ENCODE measurements at places on chromosomes 16 and 17. TPM values are rescaled to one million over a fixed set of nuclear protein-coding genes. Genes with fewer than 3 reads are reported as not detected.

The C1QL1 gene
- 15.2 TPM for total RNA-seq

The G6PC1 gene
- not detected for total RNA-seq

The FAM171A2 gene
- 0.72 TPM for total RNA-seq

The WNT3 gene
- 0.92 TPM for total RNA-seq

The CFAP119 gene
- total RNA-seq: 1.1 TPM

The QPRT gene
- 26.0 TPM for total RNA-seq

The PLCG2 gene
- total RNA-seq: 5.2 TPM

The ANKRD40CL gene
- total RNA-seq: not detected

The ATXN1L gene
- 14.4 TPM for total RNA-seq

The CDH8 gene
- total RNA-seq: not detected

The FA2H gene
- 0.50 TPM for total RNA-seq

The AGRP gene
- total RNA-seq: not detected

GRCh38 chr16:74046524-74046923, 250.1 kb upstream of the PSMD7 start:
- DNase-seq: no peak

- DNase-seq: no peak
Measured at GRCh38 chr17:82449131-82449882, 1.2 kb downstream of the CYBC1 start.

DNA sequence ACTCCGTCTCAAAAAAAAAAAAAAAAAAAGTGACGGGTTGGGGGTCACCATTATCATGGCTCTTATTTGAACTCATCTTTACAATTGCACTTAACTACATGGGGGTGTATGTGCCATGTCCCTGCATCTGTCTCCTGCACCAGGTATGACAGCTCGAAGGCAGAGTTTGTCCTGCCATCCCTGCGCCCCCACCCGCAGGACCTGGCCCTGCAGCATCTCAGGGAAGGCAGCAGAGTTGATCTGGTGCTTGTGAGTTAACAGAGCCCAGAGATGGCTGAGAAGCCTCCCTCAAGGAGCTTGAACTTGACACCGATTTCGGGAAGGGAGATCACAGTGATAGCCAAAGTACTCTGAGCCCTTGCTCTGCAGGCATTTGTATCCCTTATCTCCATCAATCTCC, 44.8 kb downstream of the C16orf82 start:
- no peak for DNase-seq

DNA sequence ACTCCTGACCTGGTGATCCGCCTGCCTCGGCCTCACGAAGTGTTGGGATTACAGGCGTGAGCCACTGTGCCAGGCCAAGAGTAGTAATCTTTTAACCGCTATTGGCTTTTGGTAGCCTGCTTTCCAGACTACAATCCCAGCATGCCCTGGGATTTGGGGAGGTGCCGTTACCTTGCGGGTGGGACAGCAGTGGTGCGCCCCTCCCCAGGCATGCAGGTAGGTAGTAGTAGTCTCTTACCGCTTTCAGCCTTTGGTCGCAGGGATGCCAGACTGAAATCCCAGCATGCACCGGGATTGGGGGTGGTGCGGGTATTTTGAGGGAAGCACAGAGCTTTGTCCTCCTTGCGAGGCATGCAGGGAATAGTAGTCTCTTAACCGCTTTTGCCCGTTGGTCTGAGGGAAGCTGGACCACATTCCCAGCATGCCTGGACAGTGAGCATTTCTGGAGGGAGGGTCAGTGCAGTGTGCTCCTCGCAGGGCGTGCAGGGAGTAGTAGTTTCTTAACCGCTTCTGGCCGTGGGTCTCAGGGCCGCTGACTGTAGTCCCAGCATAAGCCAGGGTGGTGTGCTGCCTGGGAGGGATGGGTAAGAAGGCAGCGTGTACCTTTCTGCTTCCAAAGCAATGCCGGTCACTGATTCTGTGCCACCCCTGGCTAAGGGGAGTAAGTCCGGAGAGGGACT, 1686.8 kb downstream of the TP53TG3F start:
- DNase-seq: no peak

GRCh38 chr16:56779906-56780305, 50.0 kb downstream of the NUP93 start:
- DNase-seq: no peak

DNA sequence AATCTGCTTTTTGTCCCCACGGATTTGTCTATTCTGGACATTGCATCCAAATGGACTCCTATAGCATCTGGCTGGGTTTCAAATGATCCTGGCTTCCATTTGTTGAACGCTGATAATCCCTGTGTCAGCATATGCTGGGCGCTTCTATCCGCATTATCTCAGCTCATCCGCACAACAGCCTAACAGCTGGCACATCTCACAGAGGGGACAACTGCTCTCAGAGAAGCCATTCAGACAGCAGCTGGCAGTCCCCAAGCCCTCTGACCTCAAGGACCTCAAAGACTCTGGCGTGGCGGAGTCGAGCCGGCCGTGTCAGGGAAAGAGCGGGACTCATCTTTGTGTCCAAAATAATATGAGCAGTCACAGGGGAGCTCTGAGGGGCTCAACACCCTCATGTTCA, 82.3 kb downstream of the NT5M start:
- DNase-seq: no peak

GRCh38 chr16:67666559-67667452, at the start of the genes C16orf86 and ENKD1:
C16orf86 (plus strand) TSS chr16:67666814; CDS start chr16:67666971, 157 bp downstream.
ENKD1 (minus strand) TSS chr16:67666750; CDS start chr16:67666442, 308 bp downstream.
- DNase-seq: peak; percentile 92

DNA sequence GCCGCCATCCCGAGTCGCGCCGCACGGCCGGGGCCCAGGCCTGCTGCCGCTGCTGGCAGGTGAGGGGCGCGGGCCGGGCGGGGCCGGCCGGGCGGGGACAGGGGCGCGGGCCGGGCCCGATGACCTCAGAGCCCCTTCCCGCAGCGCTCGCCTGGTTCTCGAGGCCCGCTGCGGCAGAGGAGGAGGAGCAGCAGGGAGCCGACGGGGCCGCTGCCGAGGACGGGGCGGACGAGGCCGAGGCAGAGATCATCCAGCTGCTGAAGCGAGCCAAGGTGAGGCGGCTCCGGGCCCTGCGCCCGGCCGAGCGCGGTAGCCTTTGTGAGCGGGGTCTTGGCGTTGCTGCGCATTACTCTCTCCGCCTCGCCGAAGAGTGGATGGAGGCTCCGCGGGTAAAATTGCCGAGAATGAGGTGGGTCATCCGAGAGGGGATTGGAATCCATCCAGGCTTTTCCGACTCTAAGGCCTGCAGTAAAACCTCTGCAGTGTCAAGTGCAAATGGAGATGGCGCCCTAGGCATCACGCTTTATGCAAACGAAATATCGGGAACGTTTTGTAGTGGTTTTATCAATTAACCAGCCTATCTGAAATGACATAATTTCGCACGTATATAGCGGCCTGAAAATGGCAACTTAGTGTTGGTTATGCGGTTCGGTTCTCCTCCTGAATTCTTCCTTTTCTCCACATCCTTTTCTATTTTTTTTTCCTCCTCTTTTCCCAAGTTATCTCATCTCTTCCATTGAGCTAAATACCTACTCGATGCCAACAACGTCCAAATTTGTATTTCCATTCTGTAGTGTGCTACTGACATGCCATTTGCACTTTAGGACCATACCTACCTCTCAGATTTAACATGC, 577 bp downstream of the TTC19 start:
- DNase-seq: no peak

DNA sequence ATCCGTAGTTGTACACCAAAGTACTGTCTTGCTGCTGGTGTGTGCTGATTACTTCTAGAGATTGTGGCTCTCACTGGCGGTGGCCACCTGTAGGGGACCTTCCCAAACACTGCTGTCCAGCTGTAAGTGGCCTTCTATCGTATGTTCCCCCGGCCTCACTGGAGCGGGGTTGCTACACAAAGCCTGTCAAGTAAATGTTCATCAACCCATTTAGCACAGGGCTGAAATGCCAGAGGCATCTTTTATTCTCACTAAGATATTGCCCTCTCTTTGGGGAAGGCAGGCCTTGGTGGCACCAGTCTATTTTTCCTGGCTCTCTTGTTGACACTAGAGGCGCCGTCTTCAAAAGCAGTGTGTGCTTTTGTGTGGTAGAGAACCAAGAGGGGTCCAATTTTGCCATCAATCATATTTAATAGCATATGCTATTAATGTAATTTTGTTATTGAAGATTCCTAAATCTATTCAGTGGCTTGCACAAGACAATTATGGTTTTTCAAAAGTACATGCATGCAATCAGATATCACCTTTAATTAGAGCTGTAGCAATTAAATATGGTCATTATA, 514.4 kb upstream of the SALL1 start:
- DNase-seq: no peak

DNA sequence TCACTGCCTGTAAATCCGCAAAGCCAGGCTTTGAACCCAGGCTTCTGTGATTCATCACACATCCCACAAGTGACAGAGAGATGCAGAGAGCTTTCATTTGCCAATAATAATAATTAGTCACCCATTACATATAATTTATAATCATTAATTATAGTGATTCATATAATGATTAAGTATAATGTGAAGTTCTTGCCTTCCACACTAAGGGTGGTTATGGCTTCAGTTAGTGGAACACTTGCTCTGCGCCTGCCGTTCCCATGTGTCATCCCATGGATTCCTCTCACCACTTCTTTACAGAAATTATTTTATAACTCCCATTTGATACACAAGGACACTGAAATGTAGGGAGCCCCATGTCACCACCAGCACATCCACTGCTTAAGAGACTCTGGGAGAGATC, 39.8 kb upstream of the XYLT1 start:
- no peak for DNase-seq

DNA sequence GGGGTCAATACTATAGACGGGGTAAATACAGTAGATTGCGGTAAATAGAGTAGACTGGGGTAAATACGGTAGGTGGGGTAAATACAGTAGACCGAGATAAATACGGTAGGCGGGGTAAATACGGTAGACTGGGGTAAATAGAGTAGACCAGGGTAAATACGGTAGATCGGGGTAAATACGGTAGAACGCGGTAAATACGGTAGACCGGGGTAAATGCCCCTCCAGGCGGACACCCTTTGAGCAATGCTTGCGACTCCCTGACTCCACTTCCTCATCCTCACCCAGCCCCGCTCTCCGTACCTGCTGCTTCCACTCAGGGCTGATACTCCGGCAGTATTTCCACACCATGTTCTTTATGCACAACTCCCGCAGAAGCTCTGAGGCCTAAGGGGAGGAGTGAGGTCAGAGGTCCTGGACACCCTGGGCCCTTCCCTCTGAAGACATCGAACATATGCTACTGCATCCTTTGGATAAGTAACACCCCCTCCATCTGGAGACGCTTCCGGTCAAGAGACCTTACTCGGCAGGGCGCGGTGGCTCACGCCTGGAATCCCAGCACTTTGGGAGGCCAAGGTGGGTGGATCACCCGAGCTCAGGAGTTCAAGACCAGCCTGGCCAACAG, 13.3 kb upstream of the CRK start:
- no peak for DNase-seq

DNA sequence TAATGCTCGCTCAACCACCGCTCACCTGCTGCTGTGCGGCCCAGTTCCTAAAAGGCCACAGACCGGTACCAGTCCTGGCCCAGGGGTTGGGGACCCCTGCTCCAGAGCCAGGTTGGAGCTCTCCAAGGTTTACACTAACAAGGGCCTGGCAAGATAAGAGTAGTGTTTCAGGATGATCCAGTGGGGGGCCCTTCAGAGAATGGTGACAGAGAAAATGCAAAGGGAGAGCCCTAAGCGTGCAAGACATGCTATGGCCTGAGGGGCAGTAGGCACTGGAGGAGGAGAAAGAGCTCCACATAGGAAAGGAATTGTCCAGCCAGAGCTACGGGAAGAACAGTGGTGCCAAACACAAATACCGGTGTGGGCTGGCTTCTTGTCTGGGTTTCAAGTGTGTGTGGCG, 233.4 kb downstream of the STX8 start:
- DNase-seq: no peak

- peak; percentile 80 for DNase-seq
Measured at GRCh38 chr17:4598776-4599504, 14.6 kb downstream of the SMTNL2 start.

GRCh38 chr17:65637786-65638185, 76.3 kb upstream of the AXIN2 start:
- DNase-seq: no peak

GRCh38 chr16:9412915-9413264, 321.4 kb downstream of the HAPSTR1 start:
- no peak for DNase-seq

DNA sequence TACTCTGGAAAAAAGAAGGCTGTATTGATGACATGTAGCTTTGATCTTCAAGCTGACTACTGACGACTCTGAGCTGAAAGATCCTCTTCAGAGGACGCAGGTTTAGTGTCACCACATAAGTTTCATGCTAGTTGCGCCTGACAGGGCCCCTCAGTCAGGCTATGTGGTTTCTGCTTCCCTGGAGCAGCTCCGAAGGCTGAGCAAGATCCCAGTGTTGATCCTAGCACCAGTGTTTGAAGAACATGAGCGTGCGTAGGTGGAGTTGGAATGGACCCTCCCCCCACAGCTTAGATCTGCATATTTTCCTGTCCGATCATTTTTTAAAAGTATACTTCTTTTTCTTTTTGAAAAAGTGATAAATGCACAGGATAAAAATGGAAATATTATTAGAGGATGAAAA, 17.3 kb downstream of the BANP start:
- DNase-seq: no peak

DNA sequence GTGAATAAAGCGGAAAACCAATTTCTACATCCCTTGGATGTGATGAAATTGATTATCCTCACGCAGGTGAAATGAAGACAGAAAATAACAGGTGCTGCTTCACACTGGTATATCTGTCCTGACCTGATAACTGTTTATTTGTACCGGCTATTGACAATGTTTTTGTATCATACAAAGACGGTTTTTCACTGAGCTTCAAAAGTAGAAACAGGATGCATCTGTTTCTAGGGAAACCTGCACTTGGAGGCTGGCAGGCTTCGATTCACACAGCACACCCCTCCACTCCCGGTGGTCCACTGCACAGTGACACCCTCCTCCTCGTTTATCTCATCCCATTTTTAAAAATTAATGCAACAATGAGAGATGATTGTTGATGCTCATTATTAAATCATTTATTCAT, 104.5 kb downstream of the CPPED1 start:
- no peak for DNase-seq

GRCh38 chr16:72425571-72426341, 253.8 kb upstream of the PMFBP1 start:
- no peak for DNase-seq

DNA sequence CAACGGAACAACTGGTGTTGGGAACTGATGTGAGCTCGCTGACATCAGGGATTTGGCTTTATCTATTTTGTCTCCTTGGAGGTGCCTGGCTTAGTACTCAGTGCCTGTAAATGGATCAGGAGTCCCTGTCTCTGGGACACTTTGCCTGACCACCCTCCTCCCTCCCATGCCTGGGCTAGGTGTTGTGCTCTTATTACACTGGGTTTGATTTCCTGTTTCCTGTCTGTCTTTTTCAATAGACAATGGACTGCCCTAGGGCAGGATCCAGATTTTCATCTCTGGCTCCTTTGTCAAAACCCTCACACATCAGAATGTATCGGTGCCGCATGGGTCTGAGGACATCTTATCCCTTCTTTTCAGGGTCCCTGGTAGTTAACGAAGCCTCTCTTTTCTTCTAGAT, 223.6 kb upstream of the ASIC2 start:
- no peak for DNase-seq

GRCh38 chr17:41464682-41465081, 2.5 kb downstream of the KRT32 start:
- peak; percentile 61 for DNase-seq

DNA sequence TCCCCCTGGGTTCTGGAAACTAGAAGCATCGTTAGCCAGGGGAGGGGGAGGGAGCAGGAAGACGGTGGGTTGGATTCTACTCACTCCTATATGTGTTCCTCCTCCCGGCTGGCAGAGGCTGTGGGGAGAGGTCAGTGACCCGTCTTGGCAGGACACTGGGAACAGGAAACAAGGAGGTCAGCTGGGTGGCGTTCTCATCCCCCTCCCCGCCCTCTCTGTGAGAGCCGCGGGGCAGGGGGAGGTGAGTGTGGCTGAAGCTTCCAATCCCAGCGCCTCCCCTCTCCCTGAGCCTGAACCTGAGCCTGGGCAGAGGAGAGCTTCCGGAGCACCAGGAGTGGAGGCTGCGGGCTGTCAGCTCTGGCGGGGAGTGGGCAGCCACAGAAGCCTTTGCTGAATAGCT, 12.5 kb downstream of the GPRC5C start:
- peak; percentile 73 for DNase-seq
